ENCODE measurements at places on chromosomes 12 and 14.

GRCh38 chr14:90724866-90725265, 91.4 kb downstream of the TTC7B start:
- DNase-seq, result no peak

- no peak for DNase-seq
These were observed 26.3 kb downstream of the LMNTD1 start for GRCh38 chr12:25526778-25527177.

GRCh38 chr12:125164541-125164940, 99.3 kb downstream of the AACS start:
- no peak for DNase-seq

- DNase-seq, result no peak
These were observed 9.4 kb upstream of the GPR132 start for GRCh38 chr14:105074601-105075053.

- no peak for DNase-seq
These were observed 54.4 kb downstream of the IQSEC3 start for GRCh38 chr12:120951-121350.

GRCh38 chr12:15307079-15307478, 15.2 kb upstream of the PTPRO start:
- DNase-seq, result no peak

DNA sequence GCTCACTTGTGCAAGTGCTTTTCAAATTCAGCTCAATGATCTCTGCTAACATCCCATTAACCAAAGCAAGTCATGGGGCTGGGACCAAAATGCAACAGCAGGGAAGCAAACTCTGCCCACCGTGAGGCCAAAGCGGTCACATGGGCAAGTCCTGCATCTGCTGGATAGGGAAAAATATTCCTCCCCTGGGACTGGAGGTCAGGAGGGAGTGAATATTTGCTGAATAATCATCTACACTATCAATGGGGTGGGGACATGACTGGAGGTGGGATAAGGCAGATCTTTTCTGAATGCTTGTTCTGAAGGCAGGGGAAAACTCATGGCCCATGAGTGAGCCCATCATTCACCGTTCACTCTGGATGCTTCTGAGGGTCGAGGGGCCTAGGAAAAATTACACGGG, 45.1 kb upstream of the VRK1 start:
- no peak for DNase-seq

DNA sequence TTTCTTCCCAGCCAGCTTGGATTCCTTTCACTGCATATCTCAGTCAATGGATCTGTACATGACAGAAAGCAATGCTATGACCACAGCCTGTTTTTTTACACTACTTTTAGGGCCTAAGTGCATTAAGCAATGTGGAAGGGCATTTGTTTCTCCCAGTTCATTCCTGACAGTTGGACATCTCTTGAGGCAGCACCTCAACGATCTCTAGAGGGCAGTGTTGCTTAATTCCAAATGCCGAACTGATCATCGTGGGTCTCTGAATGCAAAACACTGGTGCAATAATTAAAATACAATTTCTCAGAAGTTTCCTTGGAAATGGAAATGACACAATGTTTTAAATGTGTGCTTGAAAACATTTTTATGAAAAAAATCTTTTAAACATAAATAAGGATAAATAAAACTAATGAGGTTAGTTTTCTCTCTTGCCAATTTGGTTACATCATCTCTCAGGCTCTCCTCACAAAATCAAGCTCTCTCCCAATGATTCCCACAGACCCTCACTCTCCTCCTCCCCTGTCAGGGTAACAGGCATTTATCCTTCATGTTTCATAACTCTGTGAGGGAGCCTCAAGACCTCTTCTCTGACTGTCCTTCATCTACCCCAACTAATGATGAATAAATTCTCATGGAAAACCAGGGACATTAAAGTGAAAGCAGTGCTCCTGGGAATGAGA, 192.4 kb upstream of the SLC16A7 start:
- DNase-seq, result peak; percentile 51

GRCh38 chr12:30806989-30807694, 52.4 kb upstream of the CAPRIN2 start:
- peak; percentile 77 for DNase-seq

GRCh38 chr12:19937161-19937560, 431.2 kb upstream of the PDE3A start:
- peak; percentile 73 for DNase-seq

DNA sequence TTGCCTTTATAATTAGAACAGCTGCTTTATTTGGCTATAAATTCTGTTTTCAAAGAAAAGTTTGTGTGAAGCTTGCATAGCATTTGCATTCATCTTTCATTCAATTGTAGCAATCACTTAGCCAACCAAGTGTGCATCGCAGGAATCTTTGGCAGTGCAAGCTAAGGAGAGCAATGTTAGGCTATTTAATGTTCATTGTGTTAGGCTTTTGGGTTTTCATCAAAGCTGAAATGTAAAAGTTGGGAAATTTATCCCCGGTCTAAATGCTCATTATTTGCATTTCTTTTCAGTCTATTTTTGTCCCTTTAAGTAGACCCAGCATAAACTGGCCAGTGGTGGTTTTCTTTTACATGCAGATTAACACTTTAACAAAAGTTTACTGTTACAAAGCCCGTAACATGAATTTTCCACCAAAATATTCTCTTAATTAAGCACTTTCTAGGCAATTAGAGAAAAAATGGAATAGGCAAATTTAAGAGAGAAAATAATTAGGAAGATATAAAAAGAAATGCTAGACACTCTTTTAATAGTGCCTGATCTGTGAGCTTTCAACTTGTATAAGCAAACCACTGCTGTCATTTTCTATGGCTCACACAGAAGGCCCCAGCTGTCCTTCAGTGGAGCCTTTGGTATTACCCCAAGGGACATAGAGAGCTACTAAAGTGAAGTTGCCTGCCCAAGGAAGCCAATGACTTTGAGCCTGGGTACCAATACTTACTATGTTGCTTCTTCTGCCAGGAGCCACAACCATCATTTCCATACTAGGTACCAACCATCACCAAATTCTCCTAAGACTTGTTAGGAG, 898.9 kb upstream of the SEL1L start:
- DNase-seq, result no peak

DNA sequence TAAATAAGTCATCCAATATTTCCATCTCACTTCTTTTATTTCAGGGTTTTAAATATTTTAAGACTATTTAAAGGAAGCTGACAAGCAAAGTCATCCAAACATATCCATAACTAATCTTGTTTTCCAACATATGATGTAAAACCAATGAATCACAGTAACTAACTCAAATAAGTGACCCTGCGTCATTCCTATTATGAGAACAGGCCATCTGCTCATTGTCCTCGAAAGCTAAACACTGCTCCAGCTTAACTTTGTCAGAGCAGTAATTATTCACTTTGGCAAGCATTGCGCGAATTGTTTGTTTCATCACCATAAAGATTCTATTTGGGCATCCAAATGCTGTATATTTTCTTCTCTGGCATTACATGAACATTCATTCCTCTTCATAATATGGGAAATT, 99.1 kb downstream of the CAPZA3 start:
- DNase-seq, result no peak

DNA sequence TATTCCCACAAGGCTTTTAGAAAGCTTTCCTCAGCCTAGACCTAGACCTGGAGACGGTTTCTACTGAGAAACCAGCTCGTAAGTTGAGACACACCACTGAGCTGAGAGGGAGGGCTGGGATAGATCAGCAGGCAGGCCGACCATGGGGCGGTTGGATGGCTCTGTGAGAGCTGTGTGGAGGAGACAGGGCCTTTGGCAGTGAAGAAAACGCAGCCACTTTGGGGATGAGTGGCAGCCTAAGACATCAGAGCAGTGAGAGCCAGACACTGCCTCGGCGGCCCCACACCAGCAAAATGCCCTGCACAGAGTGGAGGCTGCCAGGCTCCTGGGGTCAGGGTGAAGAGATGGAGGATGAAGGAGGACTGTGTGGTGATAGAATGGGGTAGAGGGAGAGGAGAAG, 46.0 kb downstream of the CACNA2D4 start:
- no peak for DNase-seq

DNA sequence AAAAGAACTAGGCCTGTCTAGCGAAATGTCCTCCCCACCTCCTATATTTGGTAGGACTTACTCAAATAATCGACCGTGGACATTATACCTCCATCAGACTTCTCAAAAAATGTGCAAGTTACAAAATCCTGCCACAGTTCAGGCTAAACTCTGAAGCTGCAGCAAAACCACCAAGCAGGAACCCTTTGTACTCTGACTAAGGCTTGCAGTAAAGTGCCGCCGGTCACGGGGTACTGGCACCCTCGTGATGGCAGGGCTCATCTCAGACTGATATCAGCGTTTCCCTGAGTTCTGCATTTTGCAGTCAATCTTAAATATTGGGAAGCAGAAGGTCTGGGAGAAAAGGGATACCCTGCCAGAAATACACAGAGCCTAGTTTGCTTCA, 17.1 kb downstream of the SLC11A2 start:
- no peak for DNase-seq

DNA sequence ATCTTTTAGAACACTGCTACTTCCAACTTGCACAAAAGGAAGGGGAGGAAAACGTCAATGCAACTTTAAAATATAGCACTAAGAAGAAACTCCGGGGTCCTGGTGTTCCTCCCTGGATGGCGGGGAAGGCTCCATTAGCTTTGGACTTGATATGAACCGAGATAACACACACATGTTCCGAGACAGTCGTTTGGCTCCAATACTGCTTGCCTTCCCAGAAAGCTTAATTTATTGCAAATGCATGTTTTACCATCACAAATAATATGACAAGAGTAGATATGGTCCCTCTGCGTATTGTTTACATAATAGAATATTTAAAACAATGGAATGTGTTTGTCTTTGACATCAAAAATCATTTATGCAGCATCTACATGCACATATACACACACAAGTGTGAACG, 87.6 kb upstream of the CLMN start:
- DNase-seq, result no peak

GRCh38 chr12:117622741-117623140, 261.3 kb upstream of the NOS1 start:
- DNase-seq, result no peak

- no peak for DNase-seq
These were observed 64.9 kb upstream of the DAAM1 start for GRCh38 chr14:59123531-59123930.

DNA sequence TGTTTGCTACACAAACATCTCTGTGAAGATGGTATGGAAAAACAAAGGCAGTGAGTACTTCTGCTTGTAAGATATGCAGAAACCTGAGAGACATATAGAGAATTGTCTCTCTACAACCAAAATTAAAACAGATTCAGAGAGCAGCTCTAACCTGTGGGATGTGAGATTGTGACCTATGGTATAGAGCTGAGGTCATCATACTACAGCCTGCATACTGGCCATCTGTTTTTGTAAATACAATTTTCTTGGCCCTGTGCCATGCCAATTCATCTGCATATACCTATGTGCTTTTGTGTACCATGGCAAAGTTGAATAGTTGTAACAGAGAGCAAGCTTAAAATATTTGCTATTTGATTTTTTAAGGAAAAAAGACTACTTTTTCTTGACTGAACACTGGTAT, 99.6 kb downstream of the LMO3 start:
- DNase-seq, result no peak

DNA sequence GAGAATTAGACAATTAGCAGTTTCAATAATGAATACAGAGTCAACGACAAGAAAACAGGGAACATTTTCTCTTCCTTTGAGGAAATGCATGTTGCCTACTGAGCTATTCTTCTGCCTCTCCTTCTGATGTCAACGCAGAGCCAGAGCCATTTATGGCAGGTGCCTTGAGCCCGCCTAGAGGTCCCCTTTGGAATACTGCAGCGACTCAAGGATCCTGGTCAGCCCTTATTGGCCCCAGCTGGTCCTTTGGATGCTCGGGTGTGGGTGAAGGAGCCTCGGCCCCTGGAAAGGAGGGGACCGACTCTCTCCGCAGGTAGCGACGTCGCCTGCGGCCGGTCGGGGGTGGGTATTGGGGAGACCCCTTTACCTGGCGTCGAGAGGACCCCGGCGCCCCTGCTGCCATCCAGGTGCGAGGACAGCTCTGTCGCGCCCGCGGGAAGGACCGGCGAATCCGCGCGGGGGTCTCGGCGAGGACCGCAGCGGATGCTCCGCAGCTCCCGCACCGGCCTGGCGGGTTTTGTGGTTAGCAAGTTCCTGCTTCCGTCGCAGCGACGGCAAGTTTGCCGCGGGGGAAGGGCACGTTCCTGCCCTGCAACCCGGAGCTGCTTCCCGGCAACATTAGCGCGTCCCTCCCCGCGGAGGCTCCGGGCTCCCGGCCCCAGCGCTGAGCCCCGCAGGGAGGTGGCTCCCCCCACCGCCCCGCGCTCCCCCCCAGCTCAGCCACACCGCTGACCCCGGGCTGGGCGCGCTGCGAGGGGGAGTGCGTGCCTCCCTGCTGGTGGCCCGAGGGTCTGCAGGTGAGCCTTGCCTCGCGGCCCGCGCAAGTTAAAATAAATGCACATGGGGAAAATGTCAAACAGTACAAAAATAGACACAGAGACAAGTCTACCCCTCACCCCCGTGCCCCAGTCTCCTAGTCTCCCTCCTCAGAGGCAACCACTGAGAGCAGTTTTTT, at the start of gene MANSC1:
TSS of gene MANSC1 (minus strand) at position 532 of the 955 bp plus-strand sequence. CDS start 6,928 bp downstream, outside the sequence.
- DNase-seq, result peak; percentile 51

DNA sequence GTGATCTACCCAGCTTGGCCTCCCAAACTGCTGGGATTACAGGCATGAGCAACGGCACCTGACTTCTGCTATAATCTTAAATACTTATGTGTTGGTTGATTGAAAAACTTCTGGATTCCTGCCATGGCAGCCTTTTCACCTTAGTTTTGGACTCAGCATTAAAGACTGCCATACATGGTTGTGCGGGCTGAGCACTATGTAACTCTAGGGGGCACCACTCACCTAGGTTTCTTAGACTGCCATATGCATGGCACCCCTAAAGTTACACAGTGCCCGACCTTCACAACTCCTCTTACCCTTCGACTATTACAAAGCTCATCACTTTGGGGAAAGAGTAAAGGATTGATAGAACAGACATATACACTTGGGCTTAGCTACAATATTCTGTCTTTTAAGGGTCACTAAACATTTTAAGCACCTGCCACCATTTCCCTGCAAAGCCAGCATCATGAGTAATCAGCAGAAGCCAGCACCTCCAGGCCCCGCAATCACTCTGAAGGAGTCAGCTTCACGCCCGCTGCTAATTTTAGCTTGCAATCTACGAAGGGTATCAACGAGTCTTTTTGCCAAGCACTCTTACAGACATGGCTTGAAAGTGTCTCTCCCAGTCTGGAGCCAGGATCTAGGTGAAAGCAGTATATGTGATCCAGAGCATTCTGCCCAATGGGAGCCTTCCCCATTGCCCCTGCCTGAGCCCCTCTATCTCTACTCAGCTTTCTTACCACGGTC, 59.8 kb downstream of the SUDS3 start:
- DNase-seq, result no peak

DNA sequence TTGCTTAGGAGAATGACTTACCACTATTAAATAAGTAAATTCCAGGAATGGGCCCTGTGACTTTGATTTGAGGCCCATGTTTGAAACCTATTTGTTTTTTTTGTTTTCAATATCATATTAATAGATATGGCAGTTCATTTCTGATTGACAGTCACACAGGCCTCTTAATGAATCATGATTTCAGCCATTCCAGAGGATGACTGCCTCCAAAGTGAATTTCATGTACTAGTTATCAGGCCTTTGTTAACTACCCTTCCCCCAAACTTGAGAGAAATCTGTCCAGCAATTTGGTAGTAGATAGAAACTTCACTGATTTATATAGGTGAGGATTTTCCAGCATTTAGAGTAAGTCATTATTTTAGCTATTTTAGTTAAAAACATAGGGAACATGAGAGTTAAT, 25.9 kb upstream of the GALNT16 start:
- DNase-seq, result no peak

Data from dermis microvascular lymphatic vessel endothelial cell (primary cell).